ENCODE measurements at places on chromosomes 7 and 10.
A peak's percentile ranks its signal among the peaks of the same experiment; 100 is the strongest.

GRCh38 chr7:101792051-101792681 lies 25.3 kb upstream of the CUX1 start:
- DNase-seq = no peak

GRCh38 chr10:62297857-62298256 lies 29.2 kb upstream of the RTKN2 start:
- DNase-seq = no peak

- DNase-seq = no peak
Observed at GRCh38 chr10:9399275-9399983, 1344.9 kb downstream of the GATA3 start.

GRCh38 chr10:29056729-29057128 lies 232.1 kb upstream of the LYZL1 start:
- DNase-seq = no peak

GRCh38 chr10:89750441-89750840 lies 49.1 kb downstream of the KIF20B start:
- DNase-seq = no peak

GRCh38 chr10:28991333-28992270 lies 297.3 kb upstream of the LYZL1 start:
- peak; percentile 41 for DNase-seq

DNA sequence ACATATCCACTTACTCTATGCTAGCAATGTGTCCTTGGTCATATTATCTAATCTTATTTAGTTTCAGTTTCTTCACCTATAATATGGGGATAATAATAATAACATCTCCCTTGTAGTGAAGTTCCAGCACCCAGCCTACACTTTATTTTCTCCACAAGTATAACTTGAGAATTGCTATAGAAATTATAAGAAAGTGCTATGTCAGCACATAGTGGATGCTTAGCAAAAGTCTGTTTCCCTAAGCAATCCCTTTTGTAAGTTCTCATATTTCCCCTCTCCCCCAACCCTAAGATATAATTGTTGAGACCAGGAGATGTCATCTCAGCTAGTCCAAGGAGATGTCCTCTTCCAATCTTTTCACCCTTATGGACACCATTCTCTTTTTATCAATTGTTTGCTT lies 5.8 kb upstream of the TRUB1 start:
- DNase-seq = no peak

- DNase-seq = no peak
Observed at GRCh38 chr7:44313016-44313415, 12.4 kb downstream of the CAMK2B start.

DNA sequence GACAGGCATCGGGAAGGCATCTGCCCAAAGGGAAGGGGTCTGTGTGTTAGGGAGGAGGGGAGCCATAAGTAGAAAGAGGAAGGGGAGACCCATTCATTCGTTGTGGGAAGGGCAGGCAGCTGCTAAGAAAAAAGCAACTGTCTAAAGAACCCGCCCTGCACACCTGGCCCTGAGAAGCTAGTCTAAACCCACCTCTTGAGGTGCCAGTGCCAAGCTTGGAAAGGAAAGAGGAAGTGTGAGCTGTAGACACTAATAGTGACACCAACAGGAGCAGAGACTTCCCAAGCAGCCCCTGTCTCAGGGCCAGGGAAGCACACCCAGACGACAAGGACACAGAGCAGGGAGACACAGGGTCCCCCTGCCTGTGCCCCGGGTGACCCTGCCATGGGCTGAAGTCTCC lies 40.8 kb upstream of the PRSS58 start:
- no peak for DNase-seq

GRCh38 chr7:133805426-133805825 lies 321.7 kb upstream of the LRGUK start:
- no peak for DNase-seq

- DNase-seq = no peak
Observed at GRCh38 chr10:22875581-22875980, 52.3 kb upstream of the ARMC3 start.

- no peak for DNase-seq
Observed at GRCh38 chr10:72310636-72311035, 36.9 kb downstream of the DDIT4 start.

DNA sequence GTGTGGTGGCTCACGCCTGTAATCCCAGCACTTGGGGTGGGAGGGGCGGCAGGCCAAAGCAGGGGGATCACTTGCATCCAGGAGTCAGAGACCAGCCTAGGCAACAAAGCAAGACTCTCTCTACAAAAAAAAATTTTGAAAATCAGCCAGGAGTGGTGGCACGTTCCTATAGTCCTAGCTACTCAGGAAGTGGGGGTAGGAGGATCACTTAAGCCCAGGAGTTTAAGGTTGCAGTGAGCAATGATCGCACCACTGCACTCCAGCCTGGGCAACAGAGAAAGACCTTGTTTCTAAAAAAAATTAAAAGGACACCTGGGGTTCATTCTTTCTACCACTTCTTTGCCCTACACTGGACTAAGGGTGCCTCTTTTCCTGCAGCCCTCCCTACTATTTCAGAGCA lies 15.1 kb downstream of the WAPL start:
- DNase-seq = no peak

DNA sequence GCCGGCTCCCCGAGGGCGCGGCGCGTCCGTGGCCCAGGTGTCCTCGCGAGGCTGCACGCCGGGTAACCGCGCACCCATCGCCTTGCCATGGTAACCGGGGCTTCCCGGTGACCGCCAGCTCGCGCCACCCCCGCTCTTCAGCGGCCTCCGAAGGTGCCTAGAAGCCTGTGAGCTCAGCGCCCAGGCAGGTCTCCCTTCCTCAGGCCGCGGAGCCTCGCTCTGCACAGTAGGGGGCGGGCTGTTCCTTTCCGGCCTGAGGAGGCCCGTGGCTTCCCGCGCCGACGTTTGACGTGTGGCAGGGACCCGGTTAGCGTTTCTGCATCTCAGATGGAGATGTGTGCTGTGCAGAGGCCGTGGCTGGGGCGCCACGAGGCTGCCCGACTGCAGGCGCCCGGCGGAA lies 117.1 kb downstream of the DYNC2I1 start:
- DNase-seq = peak; percentile 80

DNA sequence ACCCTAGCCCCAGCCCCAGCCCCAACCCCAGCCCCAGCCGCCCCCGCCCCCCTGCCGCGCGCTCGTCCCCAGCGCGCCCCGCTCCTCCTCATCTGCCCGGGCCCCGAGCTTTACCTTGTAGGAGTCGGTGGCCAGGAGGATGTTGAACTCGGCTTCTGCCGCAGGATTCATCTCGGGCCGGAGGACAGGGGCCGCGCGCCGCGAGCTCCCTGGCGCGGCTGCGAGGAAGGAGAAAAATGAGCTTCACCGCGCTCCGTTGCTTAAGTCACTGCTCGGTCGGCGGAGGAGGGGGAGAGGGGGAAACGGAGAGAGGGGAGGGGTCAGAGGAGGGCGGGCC lies at the start of gene NAMPT:
NAMPT (minus strand) TSS at position 270 of the 337 bp plus-strand sequence; CDS start at position 171, 99 bp downstream.
- no peak for DNase-seq

DNA sequence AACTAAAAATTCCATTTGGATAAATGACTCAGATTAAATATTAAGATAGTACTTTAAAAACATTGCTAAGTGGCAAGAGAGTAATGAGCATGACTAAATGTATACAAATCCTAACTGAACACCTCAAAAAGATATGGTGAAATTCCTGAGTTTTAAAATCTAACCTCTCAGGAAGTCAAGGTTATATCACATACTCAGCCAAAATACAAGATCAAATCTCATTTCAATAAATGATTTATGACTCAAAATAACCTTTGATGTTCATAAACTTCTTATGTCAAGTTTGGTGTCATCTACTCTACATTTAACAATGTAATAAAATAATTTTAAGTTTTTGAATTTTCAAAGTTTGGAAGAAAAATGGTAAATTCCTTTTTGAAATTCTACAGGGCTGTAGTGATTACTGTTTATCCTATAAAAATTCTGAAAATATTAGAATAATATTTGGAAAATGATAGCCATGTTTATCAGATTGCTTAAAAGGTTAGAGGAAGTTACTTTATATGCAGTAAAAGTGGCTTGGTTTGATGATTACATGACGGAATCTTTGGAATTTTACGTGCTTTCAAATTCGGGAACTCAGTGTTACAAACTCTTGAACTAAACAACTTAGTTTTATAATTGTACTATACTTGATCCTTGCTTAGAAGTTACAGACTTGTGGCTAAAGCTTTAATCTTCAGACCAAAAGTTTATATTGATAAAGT lies 43.7 kb downstream of the ASZ1 start:
- no peak for DNase-seq

DNA sequence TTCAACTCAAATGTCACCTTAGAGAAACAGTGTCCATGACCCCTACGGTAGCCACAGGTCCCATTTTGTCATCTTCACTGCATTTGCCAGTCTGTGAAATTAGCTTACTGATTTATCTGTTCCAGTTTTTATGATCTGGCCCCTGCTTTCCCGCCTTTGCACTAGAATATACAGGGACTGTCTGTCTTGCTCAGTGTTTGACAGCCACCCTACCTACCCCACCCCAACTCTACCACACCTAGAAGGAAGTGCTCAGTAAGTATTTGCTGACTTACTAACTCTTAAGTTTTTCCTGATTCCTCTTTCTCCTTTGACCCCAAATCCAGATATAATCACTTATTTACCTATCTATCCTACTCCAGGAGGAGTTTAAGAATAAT lies 49.5 kb downstream of the CREB3L2 start:
- no peak for DNase-seq

GRCh38 chr10:16423599-16423998 lies 13.2 kb upstream of the PTER start:
- no peak for DNase-seq

All from CD4-positive, alpha-beta T cell (primary cell).